ENCODE measurements at places on chromosomes 3 and 15.

- DNase-seq: no peak
These were observed 10.0 kb downstream of the ARMC8 start for GRCh38 chr3:138197058-138197457.

DNA sequence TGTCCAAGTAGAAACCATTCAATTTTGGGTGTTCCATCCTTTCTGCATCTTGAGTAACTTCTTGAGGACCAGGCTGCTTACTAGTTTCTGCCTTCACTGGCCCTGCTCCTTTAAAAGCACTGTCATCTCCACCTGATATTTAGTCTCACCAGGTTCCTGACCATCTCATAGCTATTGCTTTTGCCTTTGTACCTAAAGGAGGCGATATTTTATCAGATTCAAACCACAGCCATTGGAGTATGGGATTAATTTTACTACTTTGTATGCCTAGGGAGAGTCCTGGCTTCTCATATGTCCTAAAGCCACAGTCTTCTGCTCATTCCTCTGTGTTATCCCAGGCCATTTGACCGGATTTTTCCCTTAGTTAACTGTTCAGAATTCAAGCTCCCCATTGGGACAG is 51.8 kb upstream of the RFX7 start:
- no peak for DNase-seq

GRCh38 chr3:99949956-99950670 is 132.5 kb downstream of the CMSS1 start:
- DNase-seq: no peak

DNA sequence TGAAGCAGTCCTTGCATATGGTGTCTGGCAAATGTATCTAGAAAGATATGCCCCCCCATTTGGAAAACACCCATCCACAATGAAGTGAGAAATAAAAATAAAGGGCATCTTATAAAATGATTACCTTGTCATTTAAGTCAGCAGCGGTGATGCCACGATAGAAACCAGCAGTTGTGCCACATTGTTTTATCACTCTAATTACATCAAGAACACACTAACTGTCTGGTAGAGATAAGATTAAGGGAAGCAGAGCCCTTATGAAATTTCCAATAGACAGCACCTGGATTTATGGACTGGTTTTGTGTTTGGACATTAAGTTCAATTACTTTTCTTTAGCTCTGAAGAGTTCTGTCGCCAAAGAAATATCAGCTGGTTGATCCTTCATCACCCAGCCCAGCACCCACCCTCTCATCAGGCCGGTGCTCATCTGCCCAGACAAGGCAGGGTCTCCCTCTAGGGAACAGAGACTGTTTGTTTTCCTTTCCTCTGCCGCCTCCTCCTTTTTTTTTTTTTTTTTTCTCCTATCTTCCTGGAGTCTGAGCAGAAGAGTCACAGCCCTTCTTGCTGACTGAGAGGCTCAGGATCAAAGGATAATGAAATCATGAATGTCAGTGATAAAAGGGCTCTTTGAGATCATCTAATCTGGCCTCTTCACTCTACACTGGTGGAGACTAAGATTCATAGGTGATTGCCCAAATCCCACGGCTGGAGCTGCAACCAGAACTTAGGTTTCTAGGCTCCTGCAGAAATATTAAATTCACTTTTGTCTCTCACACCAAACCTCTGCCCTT is 464.1 kb downstream of the NTRK3 start:
- no peak for DNase-seq

DNA sequence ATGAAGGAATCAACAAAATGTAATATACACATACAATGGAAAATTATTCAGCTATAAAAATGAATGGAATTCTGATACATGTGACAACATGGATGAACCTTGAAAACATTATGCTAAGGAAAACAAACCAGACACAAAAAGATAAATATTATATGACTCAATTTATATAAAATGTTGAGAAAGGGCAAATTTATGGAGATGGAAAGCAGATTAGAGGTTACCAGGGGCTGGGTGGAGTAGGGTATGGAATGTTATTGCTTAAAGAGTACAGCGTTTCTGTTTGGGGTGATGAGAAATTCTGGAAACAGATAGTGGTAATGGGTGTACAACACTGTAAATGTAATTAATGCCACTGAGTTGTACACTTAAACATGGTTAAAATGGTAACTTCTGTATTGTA is 50.9 kb downstream of the EMC4 start:
- no peak for DNase-seq

- DNase-seq: no peak
These were observed 32.4 kb downstream of the MEGF11 start for GRCh38 chr15:66221126-66221525.

DNA sequence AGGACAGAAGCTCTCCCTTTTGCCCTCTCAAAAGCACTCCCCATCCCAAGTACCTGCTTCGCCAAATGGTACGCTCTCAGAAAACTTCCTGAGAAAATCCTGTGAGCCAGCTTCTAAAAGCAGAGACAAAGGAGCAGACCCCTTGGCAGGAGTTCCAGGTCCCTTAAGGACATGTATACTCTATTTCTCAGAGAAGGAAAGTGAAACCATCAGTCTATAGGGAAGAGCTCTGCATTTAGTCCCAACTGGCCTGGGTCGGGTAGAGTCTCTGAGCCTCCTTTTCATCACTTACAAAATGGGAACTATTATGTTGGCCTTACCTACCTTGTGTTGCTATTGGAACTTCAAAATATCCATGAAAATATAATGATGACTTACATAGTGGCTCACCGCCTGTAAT is 19.7 kb downstream of the DAPK2 start:
- DNase-seq: no peak

- no peak for DNase-seq
These were observed 110.5 kb downstream of the SNRPN start for GRCh38 chr15:25065286-25065685.

DNA sequence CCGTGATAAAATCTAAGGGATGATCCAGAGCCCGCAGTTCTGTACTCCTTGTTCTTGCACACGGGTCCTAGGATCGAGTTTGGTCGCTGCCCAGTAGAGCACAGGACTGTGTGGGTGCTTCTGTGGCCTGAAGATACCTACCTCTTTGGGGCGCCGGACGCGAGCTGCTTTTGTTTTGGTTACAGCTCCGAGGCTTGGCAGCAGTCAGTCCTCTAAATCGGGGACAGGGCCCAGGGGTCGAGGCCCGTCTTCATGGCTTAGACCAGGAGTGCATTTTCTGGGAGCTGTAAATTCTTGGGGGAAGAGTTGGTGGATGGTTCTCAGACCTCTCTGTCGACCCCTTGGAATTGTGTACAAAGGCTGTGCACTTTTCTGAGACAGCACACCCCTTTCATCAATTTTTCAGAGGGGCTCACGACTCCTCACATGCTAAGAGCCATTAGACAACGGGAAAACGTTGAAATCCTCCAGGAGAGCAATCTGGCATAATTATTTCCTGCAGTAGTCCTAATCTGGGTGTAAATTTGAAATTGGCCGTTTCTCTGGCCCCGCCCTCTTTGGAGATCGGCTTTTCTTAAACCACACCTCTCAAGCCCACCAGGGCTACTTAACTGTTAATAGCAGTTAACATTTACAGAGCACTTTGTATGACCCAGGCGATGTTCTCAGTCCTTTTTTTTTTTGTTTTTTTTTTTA is 928 bp downstream of the CEP97 start:
- peak; percentile 36 for DNase-seq

DNA sequence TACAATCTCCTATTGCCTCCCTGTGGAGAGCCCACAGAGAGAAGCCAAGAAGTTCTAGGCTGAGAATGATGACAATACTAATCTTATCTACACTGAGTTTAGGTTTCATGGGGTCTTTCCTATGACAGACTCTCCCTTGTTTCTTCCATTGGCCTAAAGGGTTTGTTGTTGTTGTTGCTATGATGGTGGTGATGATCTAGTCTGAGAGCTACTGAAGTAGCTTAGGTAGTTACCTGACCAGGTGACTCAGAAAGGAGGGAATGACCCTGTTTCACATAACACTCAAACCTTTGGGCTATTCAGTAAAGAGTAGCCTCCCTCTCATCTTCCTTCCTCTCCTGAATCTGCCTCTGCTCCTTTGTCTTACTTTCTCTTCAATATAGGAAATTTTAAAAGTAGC is 170.2 kb downstream of the GMNC start:
- no peak for DNase-seq

DNA sequence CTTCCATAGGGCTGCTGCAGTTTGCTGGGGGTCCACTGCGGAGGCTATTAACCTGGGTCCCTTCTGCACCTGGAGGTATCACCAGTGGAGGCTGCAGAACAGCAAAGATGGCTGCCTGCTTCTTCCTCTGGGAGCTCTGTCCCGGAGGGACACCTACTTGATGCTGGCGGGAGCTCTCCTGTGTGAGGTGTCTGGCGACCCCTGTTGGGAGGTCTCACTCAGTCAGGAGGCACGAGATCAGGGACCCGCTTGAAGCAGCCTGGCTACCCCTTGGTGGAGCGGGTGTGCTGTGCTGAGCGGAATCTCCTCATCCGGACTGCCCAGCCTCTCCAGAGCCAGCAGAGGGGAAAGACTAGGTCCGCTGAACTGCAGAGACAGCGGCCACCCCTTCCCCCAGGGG is 56.0 kb upstream of the CTXND1 start:
- DNase-seq: no peak

GRCh38 chr15:95284492-95284891 is 1046.0 kb upstream of the NR2F2 start:
- DNase-seq: no peak

DNA sequence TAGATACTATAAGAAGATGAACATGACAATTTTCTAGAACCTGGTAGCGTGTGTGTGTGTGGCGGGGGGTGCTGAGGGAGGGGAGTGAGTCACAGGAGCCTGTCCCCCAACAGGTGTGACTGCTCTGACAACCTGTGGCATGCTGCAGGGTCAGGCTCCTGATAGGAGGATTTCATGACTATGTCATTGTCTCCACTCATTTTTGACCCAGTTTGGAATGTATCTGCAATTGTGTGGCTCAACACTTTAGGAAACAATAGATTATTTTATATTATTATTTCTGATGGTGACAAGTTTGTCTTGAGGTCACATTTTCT is 9.3 kb upstream of the VILL start:
- no peak for DNase-seq

- no peak for DNase-seq
These were observed 78.5 kb upstream of the ZNF717 start for GRCh38 chr3:75863878-75864277.

GRCh38 chr3:8560366-8561007 is 58.9 kb downstream of the LMCD1 start:
- no peak for DNase-seq

GRCh38 chr15:38174691-38175090 is 77.9 kb upstream of the SPRED1 start:
- no peak for DNase-seq

- no peak for DNase-seq
These were observed 143.2 kb upstream of the PRR20G start for GRCh38 chr3:127431066-127431465.

GRCh38 chr15:73897441-73898261 is 24.3 kb downstream of the TBC1D21 start:
- peak; percentile 68 for DNase-seq

DNA sequence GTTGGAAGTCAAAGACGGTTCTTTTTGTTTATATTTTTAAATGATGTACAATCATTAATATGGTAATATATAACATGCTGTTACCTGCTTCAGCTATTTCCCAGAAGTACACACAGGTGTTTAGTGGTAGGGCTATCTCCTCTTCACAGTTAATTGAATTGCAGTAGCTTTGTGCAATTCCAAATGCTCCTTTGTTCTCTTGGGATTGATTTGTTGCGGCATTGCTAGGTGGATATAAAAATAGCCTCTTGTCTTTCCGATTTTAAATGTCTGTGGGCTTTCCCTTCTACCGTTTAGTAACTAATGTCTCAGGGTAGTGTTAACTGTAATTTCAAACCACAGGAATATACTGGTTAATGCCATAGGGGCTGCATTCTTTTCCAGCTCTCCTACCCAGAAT is 307.6 kb upstream of the SLITRK3 start:
- no peak for DNase-seq

DNA sequence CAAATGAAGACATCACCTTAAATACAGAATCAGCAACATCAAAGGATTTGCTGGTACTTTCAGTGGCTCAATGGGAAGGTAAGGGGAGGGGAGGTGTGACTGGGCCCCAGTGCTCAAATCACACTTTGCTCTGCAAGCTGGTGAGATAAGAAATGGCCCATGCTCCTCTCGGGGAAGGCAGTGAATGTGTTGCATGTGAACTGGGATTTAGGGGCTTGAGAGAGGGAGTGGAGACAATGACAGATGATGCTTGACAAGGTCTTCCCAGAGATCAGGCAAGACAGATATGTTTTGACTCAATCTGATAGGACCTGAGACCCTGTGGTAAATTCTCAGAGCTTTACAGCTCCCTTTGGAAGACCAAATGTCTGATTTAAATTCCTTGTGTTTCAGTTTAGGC is 233.0 kb upstream of the PROK2 start:
- no peak for DNase-seq

DNA sequence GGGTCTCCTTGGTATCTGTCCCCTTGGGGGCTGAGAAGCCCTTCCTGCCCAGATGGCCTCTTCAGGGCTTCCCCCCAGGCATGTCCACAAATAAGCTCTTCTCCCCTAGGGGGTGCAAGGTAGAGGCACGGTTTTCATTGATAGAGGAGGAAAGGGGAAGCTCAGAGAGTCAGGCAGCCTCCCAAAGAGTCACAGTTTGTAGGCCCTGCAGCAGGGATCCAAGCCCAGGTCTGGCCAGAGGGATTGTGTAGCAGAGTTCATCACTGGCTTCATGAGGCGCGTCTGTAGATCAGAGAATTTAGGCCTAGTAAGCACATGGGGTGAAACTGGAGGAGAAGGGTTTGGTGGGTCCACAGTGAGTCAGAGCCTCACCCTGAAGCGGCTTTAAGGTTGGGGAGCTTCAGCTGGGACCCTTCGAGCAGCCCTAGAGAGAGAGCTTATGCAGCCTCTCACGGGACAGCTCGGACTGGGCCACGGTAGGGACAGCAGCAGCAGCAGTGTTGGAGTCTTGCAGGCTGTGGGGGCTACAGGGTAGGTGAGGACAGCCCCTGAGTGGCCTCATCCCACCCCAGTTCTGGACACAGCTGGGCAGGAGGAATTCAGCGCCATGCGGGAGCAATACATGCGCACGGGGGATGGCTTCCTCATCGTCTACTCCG is 37.5 kb upstream of the ESYT3 start:
- no peak for DNase-seq

- no peak for DNase-seq
These were observed 219.3 kb upstream of the NR2E3 start for GRCh38 chr15:71591057-71591456.

- DNase-seq: no peak
These were observed 42.1 kb downstream of the MINAR1 start for GRCh38 chr15:79474252-79474651.

DNA sequence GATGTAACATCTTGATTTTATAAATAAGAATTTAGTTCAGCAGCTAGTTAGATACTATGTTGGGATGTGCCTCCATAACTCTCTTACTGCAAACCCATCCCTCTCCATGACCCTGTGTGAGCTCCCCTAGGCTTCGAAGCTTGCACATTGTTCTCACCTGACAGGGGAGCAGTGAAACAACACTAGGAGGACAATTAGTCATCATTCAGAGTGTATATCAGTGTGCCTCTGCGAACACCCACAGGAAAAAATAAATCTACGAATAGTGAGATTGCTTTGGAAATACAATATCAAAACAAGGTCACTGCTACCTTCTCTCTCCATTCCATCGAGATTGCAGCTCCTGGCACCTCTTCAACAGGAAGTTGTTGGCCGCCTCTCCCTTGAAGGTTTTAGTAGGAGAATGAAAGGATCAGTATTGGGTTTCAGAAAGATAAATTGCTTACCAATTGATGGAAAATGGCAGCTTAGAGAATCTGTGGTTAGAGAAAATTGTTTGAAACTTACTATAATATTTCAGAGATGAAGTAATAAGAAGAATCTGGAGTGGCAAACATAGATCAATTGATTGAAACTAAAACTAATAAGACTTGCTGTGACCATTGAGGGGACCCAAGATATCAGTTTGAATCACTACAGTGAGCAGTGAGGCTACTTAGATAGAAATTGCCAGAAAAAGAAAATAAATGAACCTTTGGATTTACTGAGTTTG is 103.2 kb downstream of the CHL1 start:
- no peak for DNase-seq

Measured in CD4-positive, alpha-beta T cell treated with Interleukin-10 for 1 hour (primary cell).